Type B pancreatic cell (in vitro differentiated cells): ENCODE measurements at places on chromosomes 2 and 18. TPM values are rescaled to one million over a fixed set of nuclear protein-coding genes. Genes with fewer than 3 reads are reported as not detected.

Gene DGUOK
- total RNA-seq, result 59.3 and 73.4 TPM in 2 replicates

Gene GREB1
- 7.5 and 50.5 TPM in 2 replicates for total RNA-seq

Gene PAX8
- total RNA-seq, result 2.1 and 56.9 TPM in 2 replicates

Gene CCDC148
- total RNA-seq, result 0.69 and 3.1 TPM in 2 replicates

GRCh38 chr2:120442923-120443571 lies 97.1 kb downstream of the INHBB start:
- peaks cover 52% of the 10 kb centered on the region for H3K27me3 ChIP-seq
- no peak for DNase-seq
- H3K4me1 ChIP-seq, result peaks cover 17% of the 10 kb centered on the region
- peak overlapping the region; percentile 74 for H3K27ac ChIP-seq

GRCh38 chr18:34709750-34710441 lies at the start of gene DTNA:
Gene DTNA, plus strand, starts transcription at chr18:34710298. Its CDS starts 45,679 bp downstream, at chr18:34755977.
- no peak for DNase-seq
- peak within 1 kb of the TSS; percentile 76 for H3K27ac ChIP-seq
- H3K4me3 ChIP-seq, result peak within 1 kb of the TSS; percentile 82
- H3K4me1 ChIP-seq, result peaks cover 28% of the 10 kb centered on the region

DNA sequence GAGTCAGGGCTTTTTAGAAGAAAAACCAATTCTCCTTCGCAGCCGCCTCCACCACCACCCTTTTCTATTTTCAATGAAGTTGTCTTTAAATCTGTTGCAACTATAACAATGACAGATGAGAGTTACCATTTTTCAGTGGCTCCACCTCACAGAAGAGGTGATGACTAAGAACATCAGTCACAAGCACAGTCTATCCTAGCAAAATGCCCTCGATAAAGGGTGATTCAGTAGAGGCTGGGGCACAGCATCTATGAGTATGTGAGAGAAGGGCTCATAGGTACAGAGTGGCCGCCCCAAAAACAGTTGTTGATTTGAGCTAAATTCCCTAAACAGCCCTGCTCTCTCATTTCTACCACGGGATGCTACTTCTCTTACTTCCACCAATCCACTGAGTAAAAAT lies 310.8 kb upstream of the MGAT5 start:
- no peak for DNase-seq
- H3K4me3 ChIP-seq, result no peak overlapping the region
- H3K36me3 ChIP-seq, result no peaks in the 10 kb centered on the region
- H3K4me1 ChIP-seq, result peaks cover 6% of the 10 kb centered on the region

- DNase-seq, result no peak
- H3K27me3 ChIP-seq, result no peaks in the 10 kb centered on the region
- peaks cover 9% of the 10 kb centered on the region for H3K4me1 ChIP-seq
- H3K4me3 ChIP-seq, result no peak overlapping the region
- no peak overlapping the region for H3K27ac ChIP-seq
- H3K36me3 ChIP-seq, result no peaks in the 10 kb centered on the region
These were observed 329.7 kb downstream of the FSIP2 start for GRCh38 chr2:186068139-186068801.

DNA sequence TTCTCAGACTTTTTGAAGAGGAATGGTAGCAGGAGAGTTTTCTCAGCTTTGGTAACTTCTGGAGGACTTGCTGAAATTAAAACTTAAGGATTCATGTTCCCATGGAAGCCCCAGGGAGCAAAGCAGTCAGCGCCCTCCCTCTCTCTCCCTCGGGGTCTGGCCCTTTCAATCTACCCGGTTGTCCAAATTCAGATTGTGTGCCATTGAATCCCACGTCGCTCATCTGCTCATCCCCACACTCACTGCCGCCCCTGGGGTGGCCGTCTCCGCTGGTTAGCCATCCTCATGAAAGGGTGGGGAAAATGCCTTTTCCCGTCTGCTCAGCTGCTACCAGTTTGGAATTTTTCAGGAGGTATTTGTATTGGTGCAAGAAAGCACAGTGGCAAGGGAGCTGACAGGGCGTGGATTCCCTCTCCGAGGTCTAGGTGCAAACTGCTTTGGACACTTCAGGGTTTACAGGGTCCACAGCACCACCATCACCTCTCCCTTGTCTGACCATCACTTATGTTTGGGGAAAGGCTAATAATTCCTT lies 27.1 kb downstream of the MCFD2 start:
- no peaks in the 10 kb centered on the region for H3K36me3 ChIP-seq
- no peak for DNase-seq
- H3K4me1 ChIP-seq, result peaks cover 13% of the 10 kb centered on the region
- no peaks in the 10 kb centered on the region for H3K27me3 ChIP-seq
- peak overlapping the region; percentile 73 for H3K27ac ChIP-seq
- no peak overlapping the region for H3K4me3 ChIP-seq

- DNase-seq, result no peak
- no peaks in the 10 kb centered on the region for H3K27me3 ChIP-seq
- H3K4me1 ChIP-seq, result peaks cover 23% of the 10 kb centered on the region
- no peak overlapping the region for H3K27ac ChIP-seq
- no peak overlapping the region for H3K4me3 ChIP-seq
- H3K36me3 ChIP-seq, result no peaks in the 10 kb centered on the region
These were observed 1.7 kb upstream of the RPE start for GRCh38 chr2:210000464-210001324.

DNA sequence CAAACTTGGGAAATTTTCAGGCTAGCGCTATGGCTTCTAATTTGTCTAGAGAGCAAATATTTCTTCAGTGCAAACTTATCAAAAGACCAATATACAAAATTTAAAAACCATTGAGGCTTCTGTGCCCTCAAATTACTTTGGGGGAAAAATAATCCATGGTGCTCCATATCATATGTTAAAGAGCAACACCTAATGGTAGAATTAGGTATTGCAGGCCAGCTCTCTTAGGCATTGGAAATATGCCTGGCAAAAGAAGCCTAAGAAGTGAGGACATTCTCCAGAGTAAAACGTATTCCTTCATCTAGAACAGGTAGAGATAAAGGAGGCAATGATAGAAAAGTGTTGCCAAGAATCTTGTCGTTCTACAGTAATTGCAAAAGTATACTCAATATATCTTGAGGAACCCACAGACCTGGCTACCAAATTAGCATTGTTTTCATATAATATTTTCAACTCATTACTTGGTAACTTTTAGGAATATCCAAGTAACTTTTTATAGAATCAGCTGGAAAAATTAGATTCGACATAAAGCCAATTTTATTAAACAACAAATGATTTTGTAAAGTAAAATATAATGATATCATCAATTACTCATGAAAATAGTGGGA lies 401.1 kb downstream of the BCL11A start:
- no peaks in the 10 kb centered on the region for H3K27me3 ChIP-seq
- no peaks in the 10 kb centered on the region for H3K36me3 ChIP-seq
- DNase-seq, result no peak
- H3K4me1 ChIP-seq, result no peaks in the 10 kb centered on the region
- H3K27ac ChIP-seq, result no peak overlapping the region

DNA sequence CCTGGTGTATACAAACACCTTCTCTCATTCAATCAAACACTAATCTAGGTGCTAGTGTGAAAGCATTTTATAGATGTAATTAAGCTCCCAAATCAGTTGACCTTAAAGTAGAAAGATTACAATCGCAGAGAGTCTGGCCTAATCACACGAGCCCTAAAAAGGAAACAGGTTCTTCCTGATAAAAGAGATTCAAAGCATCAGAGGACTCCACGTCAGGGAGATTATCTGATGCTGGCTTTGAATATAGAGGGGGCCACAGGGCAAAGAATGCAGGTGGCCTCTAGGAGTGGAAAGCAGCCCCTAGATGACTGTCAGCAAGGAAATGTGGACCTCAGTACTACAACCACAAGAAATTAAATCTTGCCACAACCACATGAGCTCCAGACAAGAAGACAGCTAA lies 28.2 kb upstream of the ZC3H15 start:
- DNase-seq, result no peak
- H3K27ac ChIP-seq, result no peak overlapping the region
- no peaks in the 10 kb centered on the region for H3K27me3 ChIP-seq
- peaks cover 5% of the 10 kb centered on the region for H3K4me1 ChIP-seq
- H3K4me3 ChIP-seq, result no peak overlapping the region

DNA sequence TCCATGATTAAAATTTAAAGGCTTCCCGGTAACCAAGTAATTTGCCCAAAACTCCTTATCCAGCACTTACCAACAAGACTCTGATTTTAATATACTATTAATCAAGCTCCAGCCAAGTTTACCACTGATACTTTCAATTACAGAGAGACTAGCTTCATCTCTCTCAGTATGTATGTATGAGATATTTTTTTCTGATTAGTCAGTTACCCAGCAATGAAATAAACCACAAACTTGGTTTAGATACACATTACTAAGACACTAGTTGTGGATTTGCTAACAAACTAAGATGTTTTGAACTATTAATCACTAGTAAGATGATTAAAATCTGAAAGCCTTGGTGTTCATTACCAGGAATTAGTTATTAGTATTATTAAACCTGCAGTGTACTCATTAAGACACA lies 1272.2 kb upstream of the ACVR2A start:
- no peak overlapping the region for H3K4me3 ChIP-seq
- H3K27me3 ChIP-seq, result peaks cover 9% of the 10 kb centered on the region
- H3K36me3 ChIP-seq, result no peaks in the 10 kb centered on the region
- no peaks in the 10 kb centered on the region for H3K4me1 ChIP-seq

- H3K36me3 ChIP-seq, result no peaks in the 10 kb centered on the region
- no peak overlapping the region for H3K27ac ChIP-seq
- H3K27me3 ChIP-seq, result no peaks in the 10 kb centered on the region
- H3K4me1 ChIP-seq, result no peaks in the 10 kb centered on the region
These were observed 306.7 kb upstream of the SLC8A1 start for GRCh38 chr2:40758401-40759155.

GRCh38 chr2:26245231-26245732 lies 543 bp downstream of the HADHB start:
- no peaks in the 10 kb centered on the region for H3K36me3 ChIP-seq
- H3K4me1 ChIP-seq, result peaks cover 32% of the 10 kb centered on the region
- peak overlapping the region; percentile 99 for H3K27ac ChIP-seq
- DNase-seq, result no peak
- H3K4me3 ChIP-seq, result peak overlapping the region; percentile 100

- no peak overlapping the region for H3K27ac ChIP-seq
- peaks cover 9% of the 10 kb centered on the region for H3K36me3 ChIP-seq
- no peaks in the 10 kb centered on the region for H3K27me3 ChIP-seq
- no peak for DNase-seq
These were observed 93.8 kb downstream of the LTBP1 start for GRCh38 chr2:33040541-33040940.
